Right lobe of liver (tissue), 6 donors: ENCODE measurements at places on chromosomes 1 and 21.

GRCh38 chr1:16348414-16349182 is 3.7 kb downstream of the FBXO42 start:
- no peak for DNase-seq

DNA sequence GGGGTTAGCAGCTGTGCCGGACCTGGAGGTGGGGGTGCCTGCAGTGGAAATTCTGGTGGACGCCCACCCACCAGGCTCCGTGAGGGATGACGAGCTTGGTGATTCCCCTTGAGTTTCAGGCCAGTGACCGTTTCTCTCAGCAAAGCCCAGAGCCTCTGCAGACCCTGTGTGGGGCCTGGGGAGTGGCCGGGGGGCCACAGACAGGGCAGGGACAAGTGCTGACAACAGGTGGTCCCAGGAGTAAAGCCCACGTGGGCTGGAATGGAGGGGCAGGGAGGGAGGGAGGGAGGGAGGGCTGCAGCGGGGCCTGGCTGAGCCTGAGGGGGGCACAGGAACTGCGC is 52.8 kb downstream of the COL18A1 start:
- DNase-seq: no peak

- DNase-seq: no peak
Observed at GRCh38 chr1:162270016-162270770, 106.5 kb downstream of the SPATA46 start.

GRCh38 chr1:41592451-41593125 is 108.1 kb upstream of the EDN2 start:
- no peak for DNase-seq

DNA sequence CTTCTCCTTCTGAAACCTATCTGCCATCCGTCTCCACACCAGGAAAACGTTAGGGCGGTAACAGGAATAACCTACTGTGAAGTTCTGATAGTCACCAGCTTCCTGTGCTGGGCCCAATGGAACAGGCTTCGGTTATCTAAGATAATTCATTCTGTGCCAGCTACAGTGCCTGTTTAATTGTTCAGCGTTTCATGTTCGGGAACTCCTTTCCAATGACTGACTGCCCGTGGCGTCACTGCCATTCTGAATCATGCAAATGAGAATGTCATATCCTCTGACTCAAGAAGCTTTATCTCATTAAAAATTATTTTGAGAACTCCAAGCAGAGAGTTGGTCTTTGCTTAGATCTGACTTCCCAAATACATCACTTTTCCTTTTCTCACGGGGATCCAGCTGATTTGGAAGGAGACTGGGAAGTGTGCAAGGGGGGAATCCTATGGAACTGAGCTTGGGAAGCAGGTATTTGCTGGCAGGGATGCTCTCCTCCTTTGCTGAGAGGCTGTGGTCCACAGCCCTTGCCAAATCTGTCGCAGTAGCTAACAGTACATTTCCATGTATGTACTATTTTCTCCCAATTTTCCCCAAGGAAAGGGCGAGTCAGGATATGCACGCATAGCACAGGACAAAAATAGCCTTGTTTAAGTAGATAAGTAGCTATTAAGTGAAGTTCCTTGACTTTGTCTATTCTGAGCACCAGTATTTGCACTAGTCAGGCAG is 358.7 kb downstream of the LTN1 start:
- DNase-seq: no peak

GRCh38 chr1:196860323-196860884 is 27.4 kb upstream of the CFHR4 start:
- DNase-seq: no peak

- no peak for DNase-seq
Observed at GRCh38 chr1:24074196-24074595, 37.7 kb downstream of the MYOM3 start.

DNA sequence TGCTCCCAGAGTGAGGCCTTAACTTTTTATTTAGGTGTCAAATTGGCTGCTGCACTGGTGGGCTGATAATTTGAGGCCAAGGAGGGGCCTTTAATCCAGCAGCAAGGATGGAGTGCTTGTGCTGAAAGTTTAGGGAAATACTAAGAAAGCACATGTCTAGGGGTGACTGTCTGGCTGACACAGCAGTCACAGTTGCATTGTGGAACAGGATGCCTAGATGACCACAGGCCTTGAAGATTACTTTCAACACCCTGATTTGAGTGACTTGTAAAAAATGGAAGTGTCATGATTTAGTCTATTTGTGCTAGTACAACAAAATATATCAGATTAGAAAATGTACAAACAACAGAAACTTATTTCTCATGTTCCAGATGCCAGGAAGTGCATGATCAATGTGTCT is 57.7 kb downstream of the ZNF697 start:
- no peak for DNase-seq

GRCh38 chr21:32135401-32136363 is 143.2 kb downstream of the MIS18A start:
- DNase-seq: no peak

- no peak for DNase-seq
Observed at GRCh38 chr1:88150330-88150729, 533.7 kb upstream of the PKN2 start.

DNA sequence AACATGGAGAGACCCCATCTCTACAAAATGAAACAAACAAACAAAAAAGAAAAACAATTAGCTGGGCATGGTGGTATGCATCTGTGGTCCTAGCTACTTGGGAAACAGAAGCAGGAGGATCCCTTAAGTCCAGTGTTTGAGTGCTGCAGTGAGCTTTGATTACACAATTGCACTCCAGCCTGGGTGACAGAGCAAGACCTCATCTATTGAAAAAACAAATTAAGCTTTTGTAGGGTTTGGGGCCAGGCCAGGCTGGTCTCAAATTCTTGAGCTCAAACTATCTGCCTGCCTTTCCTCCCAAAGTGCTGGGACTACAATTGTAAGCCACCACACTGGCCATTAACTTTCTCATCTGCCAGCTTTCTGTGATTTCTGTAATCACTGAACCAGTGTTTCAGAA is 27.2 kb downstream of the NIPAL3 start:
- DNase-seq: no peak

DNA sequence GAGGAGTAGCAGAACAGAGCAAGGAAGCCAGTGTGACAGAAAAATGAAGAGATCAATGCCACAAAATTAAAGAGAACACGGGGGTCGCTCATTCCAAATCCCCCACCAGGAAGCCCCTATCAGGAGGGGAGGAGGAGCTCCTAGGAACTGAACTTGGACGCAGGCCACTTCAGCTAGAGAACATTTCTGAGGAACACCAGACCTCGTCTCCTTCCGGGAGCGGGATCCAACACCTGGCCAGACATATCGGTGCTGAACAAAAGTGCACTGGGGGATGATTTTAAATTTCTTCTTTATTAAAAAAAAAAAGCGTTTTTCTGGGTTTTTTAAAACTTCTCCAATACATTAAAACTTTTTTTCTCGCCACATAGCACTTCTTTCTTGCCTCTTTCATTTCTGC is 40.8 kb downstream of the OLFML2B start:
- DNase-seq: no peak

GRCh38 chr1:228860911-228861831 is 125.9 kb downstream of the RHOU start:
- DNase-seq: no peak

- DNase-seq: no peak
Observed at GRCh38 chr1:100230765-100231164, 18.9 kb downstream of the DBT start.

- no peak for DNase-seq
Observed at GRCh38 chr21:45064618-45065399, 9.6 kb upstream of the ADARB1 start.

DNA sequence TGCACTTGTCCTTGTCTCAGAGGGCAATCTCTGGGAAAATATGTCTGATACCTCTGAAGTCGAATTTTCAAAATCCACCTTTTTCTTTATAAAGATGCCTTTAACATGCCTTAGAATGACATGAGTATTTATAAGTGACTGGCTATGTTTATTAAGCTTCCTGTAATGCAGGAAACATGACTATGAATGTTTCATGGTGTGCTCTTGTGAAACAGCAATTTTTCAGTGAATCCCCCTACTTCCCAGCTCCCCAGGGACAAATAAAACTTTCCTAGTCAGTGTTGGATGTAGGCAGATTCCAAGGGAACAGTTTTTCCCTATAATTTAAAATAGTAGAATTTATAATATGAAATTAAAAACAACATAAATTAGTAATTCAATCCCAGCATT is 437.0 kb downstream of the LMO4 start:
- no peak for DNase-seq

- DNase-seq: no peak
Observed at GRCh38 chr1:47565676-47566075, 127.8 kb downstream of the FOXD2 start.

DNA sequence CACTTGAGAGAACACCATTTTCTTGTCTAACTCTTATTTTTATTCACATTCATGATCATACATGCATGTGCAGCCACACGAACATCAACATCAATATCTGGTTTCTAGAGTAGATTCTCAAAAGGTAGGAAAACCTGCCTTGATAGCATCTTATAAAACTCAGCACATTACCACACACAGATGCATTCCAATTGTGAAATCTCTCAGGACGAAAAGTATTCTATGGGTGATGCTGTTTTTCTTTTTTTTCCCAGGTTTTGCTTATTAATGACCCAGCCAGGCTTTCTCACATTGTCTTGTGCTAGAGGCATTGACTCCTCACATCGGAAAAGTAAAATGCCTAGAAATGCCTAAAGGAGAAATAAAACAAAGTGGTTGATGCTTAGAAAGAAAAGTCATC is 562.8 kb downstream of the KIF26B start:
- no peak for DNase-seq

GRCh38 chr21:29991624-29992023 is 51.8 kb upstream of the GRIK1 start:
- no peak for DNase-seq

DNA sequence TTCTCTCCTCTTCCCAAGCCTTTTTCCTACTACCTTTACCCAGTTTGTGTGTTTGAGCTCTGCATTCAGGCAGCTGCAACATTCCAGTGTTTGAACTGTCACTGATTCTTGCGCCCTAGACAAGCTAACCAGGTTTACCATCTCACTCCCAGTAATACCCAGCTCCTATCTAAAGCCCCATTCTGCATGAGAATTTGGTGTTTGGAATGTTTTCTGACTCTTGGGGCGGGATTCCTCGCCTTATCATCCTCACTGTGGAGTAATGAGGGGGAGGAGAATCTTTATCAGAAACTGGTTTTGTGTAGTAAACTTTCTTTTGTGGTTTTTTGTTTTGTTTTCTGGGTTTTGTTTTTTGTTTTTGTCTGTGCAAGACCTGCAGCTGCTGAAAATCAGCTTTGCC is 36.5 kb downstream of the NCF2 start:
- no peak for DNase-seq

DNA sequence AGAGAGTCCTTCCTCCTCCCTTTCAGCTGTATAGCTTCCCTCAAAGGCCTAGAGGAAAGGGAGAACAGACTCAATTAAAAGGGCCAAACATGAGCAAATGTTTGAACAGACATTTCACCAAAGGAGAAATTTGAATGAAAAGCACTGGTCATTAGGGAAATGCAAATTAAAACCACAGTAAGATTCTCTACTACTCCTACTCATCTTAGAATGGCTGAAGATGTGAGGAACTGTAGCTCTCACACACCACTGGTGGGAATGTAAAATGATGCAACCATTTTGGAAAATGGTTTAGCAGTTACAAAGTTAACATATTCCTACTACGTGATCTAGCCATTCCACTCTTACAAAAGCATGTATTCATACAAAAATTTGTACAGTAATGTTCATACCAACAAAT is 253.0 kb upstream of the HOOK1 start:
- DNase-seq: no peak

DNA sequence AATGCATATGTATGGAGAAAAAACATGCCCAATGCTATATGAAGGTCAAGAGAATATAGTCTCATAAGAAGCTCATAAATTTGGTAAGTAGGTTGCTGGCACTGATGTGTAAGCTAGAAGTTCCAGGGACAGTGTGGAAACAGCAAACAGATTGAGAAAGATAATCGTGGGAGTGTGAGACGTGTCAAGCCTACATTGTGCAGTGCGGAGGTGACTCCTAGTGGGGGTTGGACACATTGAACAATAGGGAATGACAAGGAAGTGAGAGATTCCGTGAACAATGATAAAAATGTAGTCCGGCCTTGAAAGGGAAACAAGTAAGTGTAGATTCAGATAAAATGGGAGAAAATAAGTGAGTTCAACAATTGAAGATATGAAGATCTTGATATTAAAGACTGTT is 788.4 kb upstream of the PRMT6 start:
- no peak for DNase-seq

- DNase-seq: no peak
Observed at GRCh38 chr1:228171221-228171891, 5.8 kb downstream of the IBA57 start.
